ENCODE measurements at places on chromosomes 2 and 18.

DNA sequence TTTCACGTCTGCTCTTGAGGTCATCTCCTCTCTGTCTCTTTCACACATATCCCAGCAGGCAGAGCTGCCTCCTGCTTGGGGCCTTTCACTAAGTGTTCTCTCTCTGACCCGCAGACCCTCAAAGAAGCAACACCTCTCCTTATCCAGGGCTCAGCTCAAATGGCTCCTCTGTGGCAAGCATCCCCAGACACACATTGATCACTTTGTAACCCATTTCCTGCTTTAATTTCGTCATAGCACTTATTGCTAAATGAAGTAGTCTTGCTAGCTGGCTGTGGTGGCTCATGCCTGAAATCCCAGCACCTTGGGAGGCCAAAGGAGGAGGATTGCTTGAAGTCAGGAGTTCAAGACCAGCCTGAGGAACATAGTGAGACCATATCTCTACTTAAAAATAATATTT is 41.4 kb downstream of the SGPP2 start:
- no peak for DNase-seq

- no peak for DNase-seq
Measured at GRCh38 chr2:176461809-176462670, 192.8 kb downstream of the MTX2 start.

GRCh38 chr18:7464245-7464966 is 102.7 kb upstream of the PTPRM start:
- no peak for DNase-seq

DNA sequence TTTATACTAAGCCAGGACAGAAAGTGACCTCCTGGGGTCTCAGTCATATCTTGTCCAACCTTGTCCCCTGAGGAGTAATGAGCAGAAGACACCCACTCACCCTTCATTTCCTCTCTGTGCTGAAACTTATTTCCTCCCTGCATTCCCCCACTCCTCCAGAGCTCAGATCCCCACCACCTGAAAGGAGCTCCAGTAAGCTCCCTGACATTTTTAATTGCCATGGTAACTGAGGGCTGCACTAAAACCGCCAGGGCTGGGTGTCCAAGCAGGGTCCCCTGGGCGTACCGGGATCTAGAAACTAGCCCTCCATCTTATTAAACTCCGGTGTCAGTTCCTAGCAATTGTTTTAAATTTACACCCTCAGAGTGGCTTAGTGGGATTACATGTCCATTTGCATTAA is 393.3 kb upstream of the HNRNPA3 start:
- DNase-seq = no peak

DNA sequence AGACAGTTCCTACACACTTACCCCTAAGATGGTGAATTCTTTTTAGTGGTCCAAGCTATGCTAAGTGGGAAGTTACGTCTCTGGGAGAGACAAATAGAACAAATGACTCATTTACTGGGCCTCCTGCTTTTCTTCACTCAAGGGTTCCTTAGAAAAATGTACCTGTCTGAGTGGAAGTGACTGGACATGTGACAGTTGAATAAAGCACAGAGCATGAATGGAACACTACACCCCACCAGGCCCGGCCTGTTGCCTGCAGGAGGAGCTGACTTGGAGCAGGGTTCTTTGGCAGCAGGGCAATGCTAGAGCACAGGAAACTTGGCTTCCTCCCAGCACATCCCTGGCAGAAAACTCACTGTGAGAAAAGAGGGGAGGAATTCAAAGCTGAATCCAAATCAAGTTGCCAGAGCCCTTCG is 451.0 kb upstream of the SETBP1 start:
- no peak for DNase-seq
